ENCODE measurements at places on chromosomes 6 and 20. TPM values are rescaled to one million over a fixed set of nuclear protein-coding genes. Genes with fewer than 3 reads are reported as not detected.

DNA sequence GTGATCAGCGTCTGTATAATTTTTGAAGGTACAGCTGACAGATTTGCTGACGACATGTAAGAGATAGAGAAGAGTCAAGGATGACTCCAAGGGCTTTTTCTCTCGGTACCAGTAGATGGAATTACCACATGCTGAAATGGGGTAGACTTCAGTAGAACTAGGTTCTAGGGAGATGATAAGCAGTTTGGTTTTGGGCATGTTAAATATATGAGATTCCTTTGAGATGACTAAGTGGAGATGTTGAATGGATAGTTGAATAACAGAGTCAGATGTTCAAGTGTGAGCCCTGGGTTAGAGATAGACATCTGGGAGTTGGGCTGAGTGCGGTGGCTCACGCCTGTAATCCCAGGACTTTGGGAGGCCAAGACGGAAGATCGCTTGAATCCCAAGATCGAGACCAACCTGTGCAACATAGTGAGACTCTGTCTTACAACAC is 50.0 kb downstream of the PHF20 start:
- DNase-seq = no peak

GNMT gene
- total RNA-seq = 2.3 TPM

MYCT1 gene
- 13.7 TPM for total RNA-seq

DNA sequence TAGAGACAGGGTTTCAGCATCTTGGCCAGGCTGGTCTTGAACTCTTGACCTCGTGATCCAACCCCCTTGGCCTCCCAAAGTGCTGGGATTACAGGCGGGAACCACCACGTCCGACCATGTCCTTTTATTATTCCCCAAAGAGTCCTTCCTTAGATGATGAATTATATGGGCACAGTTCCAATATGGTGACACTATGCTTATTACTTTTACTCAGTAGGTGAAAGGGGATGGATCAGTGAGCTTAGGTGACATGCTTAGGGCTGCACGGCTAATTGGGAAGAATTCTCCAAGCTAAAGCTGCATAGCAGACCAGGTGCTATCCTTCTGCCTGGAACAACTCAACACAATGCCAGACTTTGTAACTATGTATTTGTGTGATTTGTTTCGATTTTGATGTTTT is 38.2 kb upstream of the TFAP2C start:
- DNase-seq = no peak

GRCh38 chr6:18990059-18990978 is 603.2 kb downstream of the RNF144B start:
- DNase-seq = peak; percentile 75

GLP1R gene
- total RNA-seq = 6.5 TPM

DNA sequence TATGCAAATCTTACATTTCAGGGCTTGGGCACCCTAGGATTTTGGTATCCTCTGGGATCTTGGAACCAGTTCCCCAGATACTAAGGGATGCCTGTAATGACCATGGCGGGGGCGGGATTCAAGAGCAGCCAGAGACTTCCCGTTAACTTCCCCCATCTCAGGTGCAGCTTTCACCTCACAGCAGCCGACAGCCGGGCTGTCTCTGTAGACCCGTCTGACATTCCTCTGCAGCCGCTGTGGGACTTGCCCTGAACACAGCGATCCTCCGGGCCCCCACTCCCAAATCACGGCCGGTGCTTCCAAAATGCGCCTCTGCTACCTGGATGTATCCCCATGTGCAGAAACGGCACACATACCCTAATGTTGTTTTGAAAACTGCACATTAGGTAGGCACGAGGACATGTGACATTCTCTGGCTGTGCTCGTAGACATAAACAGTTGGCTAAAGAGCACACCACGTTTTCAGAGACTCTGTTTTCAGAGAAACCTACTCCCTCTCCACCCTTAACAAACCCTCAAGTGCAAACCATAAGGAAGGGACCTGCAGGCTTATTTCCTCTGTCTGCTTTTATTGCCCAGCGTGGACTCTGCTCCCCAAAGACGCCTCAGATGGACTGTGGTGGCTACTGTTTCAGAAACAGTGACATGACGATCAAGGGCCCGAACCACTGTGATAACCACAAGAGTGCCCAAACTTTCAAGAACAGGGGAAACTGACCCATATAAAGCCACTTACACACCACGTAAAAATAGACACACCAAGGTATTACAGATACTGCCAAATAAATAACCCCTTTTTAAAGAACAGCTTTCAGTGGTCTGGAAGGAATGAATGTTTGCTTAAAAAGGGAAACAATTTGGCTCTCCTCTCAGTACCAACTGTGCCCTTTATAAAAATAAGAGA is 72.9 kb upstream of the FOXC1 start:
- DNase-seq = no peak

DNA sequence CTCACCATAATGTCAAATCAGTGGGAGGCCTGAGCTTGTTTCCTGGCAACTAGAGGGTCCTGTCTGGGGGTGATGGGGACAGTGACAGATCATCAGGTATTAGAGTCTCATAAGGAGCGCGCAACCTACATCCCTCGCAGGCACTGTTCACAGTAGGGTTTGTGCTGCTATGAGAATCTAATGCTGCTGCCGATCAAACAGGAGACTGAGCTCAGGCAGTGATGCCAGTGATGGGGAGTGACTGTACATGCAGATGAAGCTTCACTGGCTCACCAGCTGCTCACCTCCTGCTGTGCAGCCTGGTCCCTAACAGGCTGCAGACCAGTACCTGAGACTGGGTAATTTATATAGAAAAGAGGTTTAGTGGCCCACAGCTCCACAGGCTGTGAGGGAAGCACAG is 147.3 kb downstream of the TTLL2 start:
- DNase-seq = no peak

DNA sequence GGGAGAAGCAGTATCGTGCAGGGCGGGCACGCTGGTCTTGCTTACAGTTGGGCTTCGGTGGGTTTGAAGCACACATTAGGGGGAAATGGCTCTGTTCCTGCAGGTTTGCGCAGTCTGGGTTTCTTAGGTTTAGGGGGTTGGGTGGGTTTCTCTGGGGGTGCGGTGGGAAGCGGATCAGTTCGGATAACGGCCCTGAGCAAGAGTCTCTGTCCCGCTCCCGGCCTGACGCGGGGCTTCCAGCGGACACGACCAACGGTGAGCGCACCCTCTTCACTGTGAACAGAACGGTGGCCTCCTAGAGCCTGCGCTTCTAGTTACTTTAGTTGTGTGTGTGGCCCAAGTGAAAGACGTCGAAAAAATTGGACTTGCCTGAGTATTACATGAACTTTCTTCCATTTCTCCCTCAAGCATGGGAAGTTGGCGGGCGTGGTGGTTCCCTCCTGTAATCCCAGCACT is 635 bp upstream of the ELOVL2 start:
- no peak for DNase-seq

DNA sequence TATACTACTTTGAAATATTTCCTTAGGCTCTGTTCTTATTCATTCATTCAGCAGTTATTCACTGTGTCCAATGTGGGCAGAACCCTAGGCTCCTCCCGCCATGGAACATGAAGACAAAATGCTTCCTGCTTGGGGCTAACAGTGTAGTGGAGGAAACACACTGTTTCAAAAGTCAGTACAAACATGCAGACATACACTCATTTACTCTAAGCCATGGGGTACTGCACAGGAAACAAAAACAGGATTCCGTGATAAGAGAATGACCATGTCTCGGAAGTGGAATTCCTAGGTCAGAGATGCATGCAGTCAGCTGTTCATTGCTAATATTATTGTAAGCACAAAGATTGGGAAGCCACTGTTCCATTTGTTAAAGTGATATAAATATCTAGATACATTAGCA is 18.4 kb upstream of the FAM209A start:
- DNase-seq = no peak

- DNase-seq = no peak
These were observed 327.9 kb upstream of the KHDRBS2 start for GRCh38 chr6:62613928-62614327.

MYLK2 gene
- total RNA-seq = 0.19 TPM

DNA sequence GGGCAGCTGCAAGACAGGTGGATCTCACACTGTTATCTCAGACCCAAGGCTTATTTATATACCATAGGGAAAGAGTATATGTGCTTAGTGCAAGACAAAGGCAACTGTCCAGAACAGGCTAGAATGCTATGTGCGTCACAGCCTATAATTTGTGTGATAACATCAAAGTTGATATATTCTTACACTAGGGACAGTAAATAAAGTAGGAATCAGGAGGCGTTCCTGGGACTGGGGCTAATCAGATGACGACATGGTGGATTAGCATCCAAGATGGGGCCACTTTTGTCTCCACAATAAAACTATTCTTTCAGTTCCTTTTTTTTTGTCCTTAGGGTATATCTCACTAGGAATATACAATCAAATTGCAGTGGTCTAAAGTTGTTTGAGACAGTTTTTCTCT is 54.9 kb upstream of the IER3 start:
- DNase-seq = no peak

DNA sequence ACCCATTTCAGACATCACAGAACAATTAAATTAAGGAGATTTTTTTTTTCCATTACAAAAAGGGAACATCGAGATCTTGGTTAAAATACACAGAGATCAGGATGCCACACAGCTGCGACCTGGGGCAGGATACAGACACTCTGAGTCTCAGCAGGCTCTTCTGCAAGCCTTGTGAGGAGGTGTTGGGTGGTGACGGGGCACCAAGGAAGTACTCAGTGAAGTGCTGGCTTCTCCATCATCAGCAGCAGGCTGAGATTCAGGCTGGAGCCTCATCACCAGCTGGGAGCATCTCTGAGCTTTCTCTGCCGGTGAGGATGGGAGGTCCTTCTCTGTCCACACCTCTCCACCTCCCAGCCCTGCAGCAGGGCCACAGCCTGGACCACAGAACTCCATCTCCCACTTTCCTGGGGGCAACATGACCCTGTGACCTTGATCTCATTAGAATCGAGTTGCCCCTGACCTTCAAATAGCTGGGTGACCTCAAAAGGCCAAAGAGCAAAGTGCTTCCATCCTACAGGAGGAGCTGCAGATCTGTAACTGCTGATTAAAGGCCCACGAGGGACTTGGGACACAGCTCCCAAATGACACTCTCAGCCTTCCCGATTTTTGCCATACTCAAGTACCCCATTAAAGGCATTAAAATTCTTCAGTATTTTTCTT is 16.0 kb downstream of the PMEPA1 start:
- DNase-seq = no peak

ERVFRD-1 gene
- total RNA-seq = 0.05 TPM

DNA sequence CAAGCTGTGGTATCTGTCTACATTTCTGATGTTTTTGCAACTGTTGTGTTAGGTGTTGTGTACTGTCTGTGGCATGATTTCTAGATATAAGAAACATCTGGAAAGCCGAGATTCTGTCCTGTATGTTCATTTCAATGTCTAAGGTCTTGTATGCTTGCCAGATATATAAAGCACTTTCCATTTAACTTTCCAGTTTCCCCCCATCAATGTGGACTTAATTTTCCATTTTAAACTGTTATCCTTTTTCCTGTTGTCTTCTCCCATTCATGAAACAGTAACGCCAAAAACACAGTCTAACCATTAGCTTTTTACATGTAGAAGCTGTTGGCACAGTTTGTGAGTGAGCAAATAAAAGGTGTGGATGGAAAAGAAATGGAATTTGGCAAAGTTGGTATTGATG is 181.6 kb downstream of the FARS2 start:
- DNase-seq = no peak

- DNase-seq = no peak
These were observed 274.5 kb upstream of the RNF24 start for GRCh38 chr20:4289875-4290274.

GRCh38 chr6:46320505-46320904 is 149.7 kb upstream of the ENPP5 start:
- no peak for DNase-seq

GRCh38 chr6:106539936-106540335 is 89.4 kb downstream of the RTN4IP1 start:
- no peak for DNase-seq

Data from Right ventricle myocardium superior (tissue), 1 donor.